ENCODE measurements at places on chromosomes 6 and 20.

DNA sequence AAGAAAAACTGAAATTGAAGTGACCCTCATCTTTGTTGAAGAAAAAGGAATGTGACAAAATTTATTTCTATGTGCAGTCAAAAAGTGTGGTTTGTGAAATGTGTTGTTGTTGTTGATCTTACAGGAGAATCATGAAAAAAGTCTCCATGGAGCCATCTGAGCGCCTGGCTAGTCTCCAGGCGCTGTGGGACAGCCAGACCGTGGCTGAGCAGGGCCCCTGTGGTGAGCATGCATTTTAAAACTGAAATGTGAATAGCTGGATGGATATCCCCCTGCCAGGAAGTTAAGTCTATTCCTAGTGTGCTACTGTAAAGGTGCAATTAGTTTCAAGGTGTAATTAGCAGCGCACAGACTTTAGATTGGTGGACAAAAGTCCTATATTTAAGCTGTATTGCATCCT lies 170.6 kb downstream of the CARMIL1 start:
- DNase-seq: no peak

GRCh38 chr6:10873374-10873773 lies 8.5 kb downstream of the GCM2 start:
- DNase-seq: no peak

GRCh38 chr6:55668591-55668990 lies 89.6 kb upstream of the HMGCLL1 start:
- DNase-seq: no peak

GRCh38 chr6:114053791-114054190 lies 82.8 kb upstream of the HDAC2 start:
- DNase-seq: no peak

GRCh38 chr6:37514321-37514771 lies 14.7 kb upstream of the CCDC167 start:
- DNase-seq: no peak

GRCh38 chr20:50293284-50294139 lies 102.9 kb downstream of the CEBPB start:
- no peak for DNase-seq

GRCh38 chr6:81996414-81996813 lies 243.9 kb upstream of the TENT5A start:
- no peak for DNase-seq

- DNase-seq: no peak
These were observed 25.6 kb upstream of the SMOC2 start for GRCh38 chr6:168415098-168415992.

GRCh38 chr6:108872575-108872974 lies 24.4 kb downstream of the ARMC2 start:
- DNase-seq: no peak

DNA sequence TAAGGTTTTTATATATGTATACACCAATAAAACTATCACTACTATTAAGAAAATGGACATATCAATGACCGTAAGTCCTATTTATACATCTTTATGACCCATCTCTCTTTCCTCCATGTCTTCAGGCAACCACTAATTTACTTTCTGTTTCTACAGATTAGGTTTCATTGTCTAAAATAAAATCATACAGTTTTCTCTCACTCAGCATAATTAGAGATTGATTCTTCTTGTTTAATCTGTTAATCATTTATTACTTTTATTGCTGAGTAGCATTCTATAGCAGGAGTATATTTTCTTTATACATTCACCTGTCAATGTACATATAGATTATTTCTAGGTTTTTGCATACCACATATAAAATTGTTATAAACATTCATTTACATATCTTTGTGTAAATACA lies 388.0 kb downstream of the RFPL4B start:
- DNase-seq: no peak

DNA sequence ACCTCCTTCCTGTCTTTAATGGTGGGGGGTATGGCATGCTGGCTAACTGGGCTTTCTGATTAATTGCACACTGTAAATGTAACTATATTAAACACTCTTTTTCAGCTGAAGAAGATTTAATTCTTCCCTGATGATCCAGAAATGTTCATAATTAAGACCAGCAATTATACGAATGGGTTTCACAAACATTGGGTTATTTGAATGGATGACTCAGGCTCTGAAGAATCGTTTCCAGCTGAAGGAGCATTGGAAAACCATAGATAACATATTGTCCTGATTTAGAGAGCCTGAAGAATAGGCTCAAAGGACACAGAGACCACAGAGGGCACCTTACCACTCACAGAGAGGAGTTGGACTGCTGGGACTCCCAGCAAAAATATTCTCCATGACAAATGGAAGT lies 130.7 kb upstream of the SSTR4 start:
- no peak for DNase-seq

- DNase-seq: no peak
These were observed 76.4 kb downstream of the HMGN3 start for GRCh38 chr6:79157961-79158644.

- DNase-seq: no peak
These were observed 62.2 kb upstream of the FABP7 start for GRCh38 chr6:122717350-122717749.

DNA sequence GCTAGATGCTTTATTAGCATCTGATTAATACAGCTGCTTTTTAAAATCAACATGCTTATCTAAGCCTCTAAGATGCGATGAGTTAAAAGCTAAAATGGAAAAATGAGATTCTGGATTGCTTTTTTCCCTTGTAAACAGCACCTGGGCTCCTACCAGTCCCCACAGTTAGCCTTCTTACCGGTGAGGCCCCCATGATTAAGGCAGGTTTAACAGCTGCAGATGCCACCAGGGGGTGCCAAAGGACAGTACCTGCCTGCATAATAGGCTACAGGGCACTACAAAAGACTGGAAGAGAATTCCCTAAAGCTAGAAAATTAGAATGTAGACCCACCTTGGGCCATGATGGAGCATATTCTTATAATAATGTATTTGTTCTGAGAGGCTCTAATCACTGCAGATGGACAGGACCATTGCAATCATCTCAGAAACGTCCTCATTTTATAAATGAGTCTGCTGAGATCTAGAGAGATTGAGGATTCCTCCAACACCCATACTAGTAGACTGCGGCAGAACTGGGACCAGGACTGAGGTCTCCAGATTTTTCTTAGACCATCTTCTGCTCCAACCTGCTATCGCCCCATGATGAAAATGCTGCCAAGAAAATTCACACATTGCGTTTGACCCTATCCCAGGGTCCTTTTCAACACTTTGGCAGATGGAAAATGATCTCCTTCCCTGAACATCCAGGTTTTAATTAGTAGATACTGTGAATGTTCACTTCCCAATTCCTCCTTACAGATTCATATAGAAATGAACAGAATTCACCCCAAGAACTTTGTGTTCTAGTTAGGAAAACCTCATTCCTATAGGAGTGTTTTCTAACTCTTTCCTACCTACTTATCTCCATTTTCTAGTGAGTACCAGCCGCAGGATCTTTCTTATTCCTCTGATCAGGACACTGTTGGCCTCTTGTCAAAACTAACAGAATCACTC lies 148.8 kb downstream of the RPS12 start:
- no peak for DNase-seq
